ENCODE measurements at places on chromosomes 2 and 18.
A peak's percentile ranks its signal among the peaks of the same experiment; 100 is the strongest.

GRCh38 chr2:226300196-226300886 lies 499.3 kb downstream of the IRS1 start:
- no peak for DNase-seq
- peaks cover 23% of the 10 kb centered on the region for H3K4me1 ChIP-seq
- no peak overlapping the region for H3K4me3 ChIP-seq
- no peaks in the 10 kb centered on the region for H3K27me3 ChIP-seq
- H3K36me3 ChIP-seq = no peaks in the 10 kb centered on the region

- peaks cover 33% of the 10 kb centered on the region for H3K27me3 ChIP-seq
- H3K4me1 ChIP-seq = no peaks in the 10 kb centered on the region
- H3K36me3 ChIP-seq = no peaks in the 10 kb centered on the region
- DNase-seq = no peak
- no peak overlapping the region for H3K27ac ChIP-seq
These were observed 8.2 kb upstream of the SMARCAL1 start for GRCh38 chr2:216404010-216404618.

DNA sequence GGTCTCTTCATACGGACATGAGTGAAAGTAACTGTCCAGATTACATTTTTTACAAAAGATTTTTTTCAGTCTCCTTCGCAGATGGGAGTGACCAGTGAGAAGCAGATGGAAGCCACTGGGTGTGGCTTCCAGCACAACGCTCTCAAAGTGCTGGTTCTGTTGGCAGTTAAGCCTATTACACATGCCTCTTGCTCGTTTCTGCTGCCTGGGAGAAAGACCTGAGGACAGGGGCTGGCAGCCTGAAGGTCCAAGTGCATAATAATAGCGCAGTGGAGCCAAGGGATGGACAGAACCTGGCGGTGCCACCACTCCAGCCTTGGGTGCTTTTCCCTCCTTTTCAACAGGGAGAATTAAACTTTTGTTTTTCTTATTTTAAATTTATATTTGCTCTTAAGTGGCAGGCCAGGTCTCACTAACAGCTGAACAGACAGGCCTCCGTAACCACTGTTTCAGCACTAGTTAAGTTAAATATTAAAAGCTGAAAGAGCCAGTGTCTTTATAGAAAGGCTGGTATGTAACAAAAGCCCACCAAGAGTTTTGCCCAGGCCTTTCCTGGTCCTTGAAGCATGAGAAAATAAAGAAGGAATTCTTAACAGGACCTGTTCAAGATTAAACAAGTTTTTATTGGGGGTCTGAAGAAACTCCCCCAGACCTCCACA lies 1.2 kb upstream of the SKA1 start:
- peaks cover 17% of the 10 kb centered on the region for H3K4me1 ChIP-seq
- peak overlapping the region; percentile 78 for H3K4me3 ChIP-seq
- no peak for DNase-seq

GRCh38 chr2:108271691-108272253 lies 16.9 kb upstream of the SULT1C2 start:
- no peak for DNase-seq
- no peak overlapping the region for H3K27ac ChIP-seq
- no peaks in the 10 kb centered on the region for H3K36me3 ChIP-seq
- H3K4me1 ChIP-seq = no peaks in the 10 kb centered on the region
- H3K4me3 ChIP-seq = no peak overlapping the region
- peaks cover 1% of the 10 kb centered on the region for H3K27me3 ChIP-seq

GRCh38 chr18:3283908-3284307 lies 22.0 kb downstream of the MYL12B start:
- H3K36me3 ChIP-seq = peaks cover 12% of the 10 kb centered on the region
- H3K27me3 ChIP-seq = no peaks in the 10 kb centered on the region
- no peak overlapping the region for H3K4me3 ChIP-seq
- peak overlapping the region; percentile 48 for H3K27ac ChIP-seq

- peak; percentile 42 for DNase-seq
- H3K4me3 ChIP-seq = peak overlapping the region; percentile 11
- H3K27ac ChIP-seq = peak overlapping the region; percentile 86
- peaks cover 38% of the 10 kb centered on the region for H3K4me1 ChIP-seq
- no peaks in the 10 kb centered on the region for H3K27me3 ChIP-seq
These were observed 121.5 kb upstream of the LTBP1 start for GRCh38 chr2:32825291-32825712.
